Naive B cell (primary cell): ENCODE measurements at places on chromosomes 2 and 18.

GRCh38 chr18:48407358-48407757 lies 1.8 kb downstream of the ZBTB7C start:
- no peak for DNase-seq

GRCh38 chr2:76711490-76711889 lies 810.7 kb downstream of the LRRTM4 start:
- DNase-seq, result no peak

DNA sequence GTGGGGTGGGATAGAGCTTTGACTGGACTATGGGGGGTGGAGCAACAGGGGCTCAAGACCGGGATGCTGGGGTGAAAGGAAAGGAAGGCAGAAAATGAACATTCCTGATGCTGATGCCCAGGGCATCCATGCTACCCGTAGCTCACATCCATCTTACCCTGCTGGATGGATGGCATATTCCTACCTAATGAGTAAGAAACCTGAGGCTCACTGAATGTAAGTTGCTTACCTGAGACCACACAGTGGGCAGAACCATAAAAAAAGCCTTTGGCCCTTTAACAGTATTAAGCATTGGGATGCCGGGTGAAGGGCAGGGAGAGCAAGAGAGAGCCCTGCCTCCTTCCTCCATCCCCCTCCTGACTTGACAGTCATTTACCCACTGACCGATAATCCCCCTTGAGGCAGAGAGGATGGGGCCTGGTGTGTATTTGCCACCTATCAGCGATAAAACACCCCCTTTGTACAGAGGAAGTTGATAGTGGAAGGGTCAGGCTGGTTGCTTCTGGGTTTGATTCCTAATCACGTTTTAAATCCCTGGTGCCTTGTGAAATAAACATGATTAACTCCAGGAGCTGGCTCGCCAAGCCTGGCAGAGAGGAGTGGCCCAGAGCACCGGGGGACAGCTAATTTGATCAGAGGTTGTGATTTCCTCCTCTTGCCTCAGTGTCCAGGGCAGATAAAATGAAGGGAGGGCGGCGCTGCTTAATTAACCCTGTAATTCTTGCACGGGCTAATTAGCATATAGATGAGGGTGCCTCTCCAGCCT lies 105.9 kb upstream of the HS6ST1 start:
- no peak for DNase-seq

DNA sequence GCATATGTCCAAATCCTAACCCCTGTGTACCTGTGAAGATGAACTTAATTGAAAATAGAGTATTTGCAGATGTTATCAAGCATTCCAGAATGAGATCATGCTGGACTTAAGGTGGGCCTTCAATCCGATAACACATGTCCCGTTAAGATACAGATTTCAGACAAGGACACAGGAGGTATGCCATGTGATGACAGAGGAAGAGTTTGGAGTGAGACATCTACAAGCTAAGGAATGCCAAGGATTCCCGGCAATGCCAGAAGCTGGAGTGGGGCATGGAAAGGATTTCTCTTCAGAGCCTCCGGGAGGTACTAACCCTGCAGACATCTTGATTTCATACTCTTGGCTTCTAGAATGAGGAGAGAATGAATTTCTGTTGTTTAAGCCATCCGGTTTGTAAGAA lies 231.7 kb downstream of the ALK start:
- no peak for DNase-seq

DNA sequence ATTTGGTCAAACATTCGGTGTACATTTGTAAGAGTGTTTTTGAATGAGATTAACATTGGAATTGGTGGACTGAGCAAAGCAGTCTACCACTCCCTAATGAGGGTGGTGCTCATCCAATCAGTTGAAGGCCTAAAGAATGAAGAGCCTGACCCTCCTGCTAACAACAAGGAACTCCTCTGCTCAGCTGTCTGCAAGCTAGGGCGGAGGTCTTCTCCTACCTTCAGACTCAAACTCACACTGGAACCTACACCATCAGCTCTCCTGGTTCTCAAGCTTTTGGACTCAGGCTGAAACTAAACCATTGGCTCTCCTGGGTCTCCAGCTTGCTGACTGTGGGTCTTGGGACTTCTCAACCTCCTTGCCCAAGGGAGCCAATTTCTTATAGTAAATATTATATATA lies 55.5 kb upstream of the NPAS2 start:
- no peak for DNase-seq

GRCh38 chr2:68088940-68089339 lies 26.1 kb upstream of the C1D start:
- DNase-seq, result no peak

- no peak for DNase-seq
These were observed 1006.1 kb upstream of the CELF4 start for GRCh38 chr18:38571651-38572050.

DNA sequence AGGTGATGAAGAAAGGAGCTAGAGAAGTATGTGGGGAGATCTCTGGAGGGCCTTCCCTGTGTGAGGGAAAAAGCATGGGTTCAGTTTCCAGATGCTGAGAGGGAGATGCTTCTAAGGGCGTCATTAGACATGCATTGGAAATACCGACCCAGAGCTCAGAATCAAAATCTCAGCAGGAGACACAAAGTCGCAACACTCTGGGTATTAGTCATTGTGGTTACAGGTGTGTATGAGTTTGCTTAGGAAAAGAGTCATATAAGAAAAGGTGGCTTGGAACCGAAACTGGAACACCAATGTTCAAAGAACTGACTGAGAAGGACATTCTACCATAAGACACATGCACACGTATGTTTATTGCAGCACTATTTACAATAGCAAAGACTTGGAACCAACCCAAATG lies 477.1 kb downstream of the FBXO15 start:
- no peak for DNase-seq

GRCh38 chr2:109459485-109459884 lies 154.3 kb downstream of the SEPTIN10 start:
- no peak for DNase-seq

DNA sequence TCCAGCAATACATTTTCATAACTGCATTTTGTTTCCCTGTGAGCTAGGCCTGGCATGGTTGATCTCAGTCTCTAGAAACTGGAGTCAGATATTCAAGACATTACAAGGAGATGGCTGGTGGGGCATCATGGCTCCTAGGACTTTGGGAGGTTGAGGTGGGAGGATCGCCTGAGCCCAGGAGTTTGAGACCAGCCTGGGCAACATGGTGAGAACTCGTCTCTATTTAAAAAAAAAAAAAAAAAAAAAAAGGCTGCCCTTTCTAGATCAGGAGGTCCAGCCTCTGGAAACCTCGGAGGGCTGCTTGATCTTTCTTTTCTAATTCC lies 362 bp upstream of the VAMP8 start:
- no peak for DNase-seq

GRCh38 chr2:201698588-201699226 lies at the start of gene MPP4:
Gene MPP4 (minus strand): TSS chr2:201698644. CDS start chr2:201693954, 4,690 bp downstream.
- no peak for DNase-seq

GRCh38 chr2:69926849-69927515 lies 12.1 kb downstream of the MXD1 start:
- DNase-seq, result no peak

DNA sequence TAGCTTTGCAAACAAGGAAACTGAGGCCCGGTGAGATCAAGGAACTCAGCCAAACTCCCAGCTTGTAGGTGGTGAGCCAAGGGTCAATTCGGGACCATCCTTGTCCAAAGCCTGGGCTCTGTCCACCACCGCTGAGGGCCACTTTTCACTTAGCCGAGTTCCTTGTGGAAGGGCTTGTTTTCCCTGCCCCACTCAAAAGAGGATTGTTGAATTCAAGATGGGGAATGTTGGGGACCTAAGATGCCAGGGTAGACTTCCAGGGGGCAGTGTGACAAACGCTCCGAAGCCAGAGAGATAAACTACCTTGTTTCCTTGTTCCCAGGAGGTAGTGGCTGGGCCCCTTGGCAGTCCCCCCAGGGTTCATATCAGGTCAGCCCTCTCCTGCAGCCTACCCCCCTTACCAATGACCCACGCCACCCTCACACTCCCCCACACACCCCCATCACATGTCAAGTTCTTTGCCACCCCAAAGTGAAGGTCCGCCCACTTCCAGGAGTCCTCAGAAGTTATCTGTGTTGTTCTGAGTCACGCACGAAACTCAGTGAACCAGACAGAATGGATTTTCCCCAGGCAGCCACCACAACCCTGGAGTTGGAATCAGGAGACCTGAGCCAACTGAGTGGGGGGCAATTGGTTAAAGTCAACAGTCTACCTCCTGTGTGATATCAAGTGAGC lies 10.3 kb upstream of the ATOH8 start:
- DNase-seq, result no peak

GRCh38 chr2:112674229-112674628 lies 28.5 kb downstream of the SLC20A1 start:
- no peak for DNase-seq

DNA sequence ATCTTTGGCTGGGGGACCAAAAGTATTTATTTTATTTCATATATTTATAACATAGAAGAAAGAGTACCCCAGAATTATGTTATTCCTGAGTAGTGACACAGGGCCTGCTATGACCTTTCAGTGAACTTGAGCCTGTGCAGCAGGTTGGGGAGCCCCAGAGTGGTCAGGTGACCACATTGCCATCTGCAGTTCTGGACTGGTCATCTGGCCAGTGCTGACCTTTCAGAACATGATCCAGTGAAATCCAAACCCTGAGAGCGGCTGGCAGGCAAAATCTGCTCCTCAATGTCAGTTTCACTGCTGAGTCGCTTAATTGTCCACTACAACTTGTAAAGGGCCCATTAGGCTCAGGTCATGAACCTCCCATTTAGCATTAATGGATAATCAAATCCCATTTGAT lies 336.7 kb upstream of the KCNH7 start:
- DNase-seq, result no peak

GRCh38 chr2:69567157-69567908 lies 76.2 kb downstream of the AAK1 start:
- no peak for DNase-seq

- no peak for DNase-seq
These were observed 319.7 kb downstream of the CYP26B1 start for GRCh38 chr2:71827973-71828372.

DNA sequence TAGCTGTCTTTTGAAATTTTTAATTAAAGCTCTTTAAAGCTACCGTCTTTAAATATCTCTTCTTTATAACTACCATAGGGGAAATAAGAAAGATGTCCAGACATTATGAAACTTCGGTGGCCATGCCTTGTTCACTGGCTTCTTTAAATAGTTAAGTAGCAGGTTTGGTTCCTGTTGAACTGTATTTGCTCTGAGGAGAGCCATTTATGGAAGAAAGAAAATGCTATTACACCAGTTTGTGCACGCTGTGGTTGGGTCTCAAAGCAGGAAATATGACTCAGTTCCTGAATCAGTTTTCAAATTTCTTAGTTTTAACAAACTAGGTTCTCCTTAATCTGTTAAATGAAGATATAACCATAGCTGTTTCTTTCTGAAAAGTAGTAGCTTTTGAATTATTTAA lies 12.2 kb downstream of the ARPC2 start:
- DNase-seq, result no peak

DNA sequence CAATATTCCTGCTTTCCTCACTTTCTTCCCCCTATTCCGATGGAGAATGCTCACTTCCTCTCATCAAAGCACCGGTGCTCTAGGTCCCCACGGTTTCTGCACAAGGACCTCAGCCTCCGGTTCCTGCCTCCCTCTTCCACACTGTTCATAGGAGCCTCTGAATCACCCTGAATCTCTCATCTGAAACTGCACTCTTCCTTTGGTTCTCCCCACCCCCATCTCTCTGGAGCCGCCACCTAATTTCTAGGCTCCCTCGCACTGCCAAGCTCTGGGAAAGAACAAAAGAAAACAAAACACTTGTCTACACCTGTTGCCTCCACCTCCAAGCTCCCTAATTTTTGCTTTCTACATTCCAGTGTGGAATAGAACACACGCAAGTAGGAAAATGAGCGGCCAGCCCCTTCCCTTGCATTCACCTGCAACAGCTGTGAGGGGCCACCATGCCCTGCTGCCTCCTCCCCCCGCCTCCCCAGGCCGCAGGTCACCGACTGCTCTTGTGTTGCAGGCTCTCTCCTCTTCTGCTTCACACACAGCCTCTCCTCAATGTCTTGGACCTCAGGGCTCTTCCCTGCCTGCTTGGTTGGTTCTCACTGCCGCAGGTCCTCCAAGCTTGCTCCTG lies 9.6 kb downstream of the FBXO15 start:
- DNase-seq, result no peak

DNA sequence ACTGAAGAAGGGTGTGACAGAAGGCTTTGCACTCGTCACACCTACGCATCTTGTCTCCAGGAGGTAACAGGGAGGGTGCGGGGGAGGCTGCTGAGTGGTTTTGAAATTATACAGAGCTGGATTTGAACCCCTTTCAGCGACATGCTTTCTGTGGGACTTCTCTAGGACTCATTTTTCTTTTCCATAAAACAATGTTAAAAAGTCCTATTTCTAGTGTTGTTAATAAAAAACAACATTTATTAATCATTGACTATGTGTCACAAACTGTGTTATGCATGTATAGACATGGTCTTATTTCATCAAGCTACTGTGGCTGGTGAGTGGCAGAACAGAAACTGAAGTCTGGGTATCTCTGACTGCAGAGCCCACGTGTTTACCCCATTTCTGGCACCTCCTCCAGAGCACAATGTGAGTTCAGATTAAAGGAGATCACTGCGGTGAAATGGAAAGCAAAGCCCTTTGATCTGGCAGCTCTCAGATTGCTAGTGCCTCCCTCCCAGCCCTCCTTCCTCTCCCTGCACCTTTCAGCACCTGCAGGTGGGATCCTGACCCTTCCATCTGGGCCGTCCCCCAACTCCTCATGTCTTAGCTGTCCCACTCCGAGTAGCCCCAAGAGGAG lies 315.5 kb upstream of the MYT1L start:
- no peak for DNase-seq

- no peak for DNase-seq
These were observed 4.3 kb downstream of the UGT1A9 start for GRCh38 chr2:233676046-233676445.

DNA sequence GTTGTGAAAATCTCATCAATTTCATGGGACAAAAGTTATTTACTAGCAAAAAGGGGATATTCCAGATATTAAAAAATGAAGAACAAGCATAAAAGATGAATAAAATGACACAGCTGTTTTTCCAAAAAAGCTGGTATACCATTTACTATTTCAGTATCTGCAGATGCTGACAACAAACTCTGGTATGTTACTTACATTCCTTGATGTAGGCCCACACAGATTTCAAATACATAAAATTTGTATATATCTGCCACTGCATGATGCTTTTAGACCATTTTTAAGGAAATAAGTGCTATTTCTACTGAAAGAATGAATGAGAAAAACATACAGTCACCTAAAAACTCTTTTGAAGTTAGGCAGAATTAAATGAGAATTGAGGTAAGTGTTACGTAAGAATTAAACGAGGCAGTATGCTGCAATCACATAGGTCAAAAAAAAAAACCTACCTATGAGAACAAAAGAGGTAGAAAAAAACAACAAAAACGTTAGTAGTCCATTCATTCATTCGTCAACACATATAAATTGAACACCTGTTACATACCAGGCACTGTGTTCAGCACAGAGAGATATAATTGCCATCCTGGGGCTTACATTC lies 32.5 kb downstream of the ARL5A start:
- no peak for DNase-seq

- DNase-seq, result no peak
These were observed 1.8 kb downstream of the STRN start for GRCh38 chr2:36964496-36965058.

DNA sequence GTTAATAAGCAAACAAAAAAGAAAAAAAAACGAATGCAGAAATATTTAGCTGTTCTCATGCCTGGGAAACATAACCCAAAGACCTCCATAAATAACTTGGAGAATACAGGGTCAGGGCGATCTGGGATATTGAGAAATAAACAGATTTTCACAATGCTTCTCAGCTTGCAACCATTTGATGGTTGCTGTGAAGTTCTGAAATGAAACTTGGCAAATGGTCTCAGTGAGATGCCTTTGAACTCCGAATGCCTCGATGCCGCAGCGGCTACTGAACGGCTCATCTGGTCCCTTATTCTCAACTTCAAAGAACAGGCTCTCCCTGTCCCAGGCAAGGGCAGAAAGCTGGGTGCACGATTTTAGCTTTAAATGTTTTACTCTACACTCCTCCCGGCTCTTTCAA lies 78.1 kb downstream of the ZNF516 start:
- DNase-seq, result no peak
